Retina (tissue), 1 donor: ENCODE measurements at places on chromosomes 3 and 15.

DNA sequence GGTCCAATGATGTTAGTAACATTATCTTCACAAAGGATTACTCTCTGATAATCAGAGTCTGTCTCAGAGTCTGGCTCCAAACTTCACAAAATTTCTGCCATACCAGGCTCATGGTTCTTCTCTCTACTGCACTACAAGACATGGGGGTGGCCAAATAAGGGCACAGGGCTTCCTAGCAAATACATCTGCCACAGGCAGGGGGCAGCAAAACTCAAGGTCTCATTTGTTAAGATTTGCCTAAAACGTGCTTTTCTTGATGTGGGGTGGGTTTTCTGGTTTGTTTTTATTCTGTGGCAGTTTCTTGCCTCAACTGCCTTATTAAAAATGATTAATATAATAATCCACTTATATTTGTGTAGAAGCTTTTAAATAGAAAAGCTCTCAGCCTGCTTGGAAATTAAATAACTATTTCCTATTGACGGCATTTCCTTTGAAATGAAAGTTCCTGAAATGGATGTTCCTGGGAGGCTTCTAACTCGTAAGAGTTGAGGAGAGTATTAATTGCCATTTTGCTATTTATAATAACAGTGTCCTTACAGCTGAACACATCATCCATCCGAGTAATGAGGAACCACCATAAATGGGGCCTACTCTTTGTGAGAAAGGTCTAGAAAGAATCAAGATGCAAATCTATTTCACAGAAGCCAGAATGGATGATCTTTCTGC is 53.8 kb downstream of the SST start:
- no peak for DNase-seq

DNA sequence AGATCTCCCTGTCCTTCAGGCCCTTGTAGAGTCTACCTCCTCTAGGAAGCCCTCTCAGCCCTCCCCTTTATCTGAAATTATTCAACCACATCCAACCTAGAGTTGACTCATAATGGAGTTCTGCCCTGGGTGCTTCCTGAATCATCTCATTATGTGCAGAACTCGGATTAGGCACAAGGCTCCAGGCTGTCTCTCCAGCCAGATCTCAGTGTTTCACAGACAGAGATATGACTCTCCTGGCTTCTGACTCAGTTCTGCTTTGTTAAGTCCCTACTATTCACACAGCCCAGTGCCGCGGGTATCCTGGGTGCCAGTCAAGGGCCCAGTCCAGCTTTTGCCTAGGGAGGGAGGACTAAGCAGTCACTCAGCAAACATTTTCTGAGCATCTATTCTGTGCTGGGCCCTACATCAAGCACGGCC is 9.3 kb downstream of the STRA6 start:
- DNase-seq: no peak

- DNase-seq: no peak
Observed at GRCh38 chr3:31758322-31758965, 222.6 kb downstream of the OSBPL10 start.

- no peak for DNase-seq
Observed at GRCh38 chr15:37618353-37618752, 316.1 kb upstream of the TMCO5A start.

- no peak for DNase-seq
Observed at GRCh38 chr3:160069986-160070385, 81.4 kb downstream of the IL12A start.

DNA sequence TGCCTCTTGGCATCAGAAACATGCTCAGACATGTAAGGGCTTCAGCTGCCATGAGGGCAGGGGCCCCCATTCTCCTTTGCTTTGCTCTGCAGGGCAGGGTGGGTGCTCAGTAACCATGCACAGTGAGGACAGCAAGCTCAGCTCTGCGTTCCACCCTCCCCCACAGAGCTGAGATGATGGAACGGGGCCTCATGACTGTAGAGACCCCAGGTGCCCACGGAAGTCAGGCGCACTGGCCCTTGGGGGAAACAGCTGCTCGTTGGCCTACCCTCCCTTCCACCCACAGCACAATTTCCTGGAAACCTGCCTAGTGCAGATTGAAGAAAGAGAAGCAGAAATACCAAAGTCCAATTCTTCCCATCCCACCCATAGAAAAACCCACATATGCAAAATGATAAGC is 10.5 kb downstream of the CTXND1 start:
- DNase-seq: no peak

DNA sequence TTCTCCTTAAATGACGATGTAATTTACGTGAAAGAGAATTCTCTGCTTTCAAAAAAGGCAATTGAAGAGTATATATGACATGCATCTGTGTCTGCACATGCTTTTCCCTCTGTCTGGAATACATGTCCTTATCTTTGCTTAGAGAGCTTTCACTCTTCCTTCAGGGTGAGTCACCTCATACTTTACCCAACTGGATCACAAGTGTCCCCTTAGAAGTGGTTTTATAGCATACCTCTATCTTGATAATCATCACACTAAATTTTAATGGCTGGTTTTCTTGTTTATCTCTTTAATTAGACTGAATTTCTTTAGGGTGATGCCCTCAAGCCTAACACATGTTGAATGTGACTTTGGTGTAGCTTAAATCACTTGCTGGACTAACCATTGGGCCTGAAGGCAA is 178.9 kb downstream of the SV2B start:
- no peak for DNase-seq

GRCh38 chr3:45003406-45003805 is 22.7 kb upstream of the CLEC3B start:
- no peak for DNase-seq

DNA sequence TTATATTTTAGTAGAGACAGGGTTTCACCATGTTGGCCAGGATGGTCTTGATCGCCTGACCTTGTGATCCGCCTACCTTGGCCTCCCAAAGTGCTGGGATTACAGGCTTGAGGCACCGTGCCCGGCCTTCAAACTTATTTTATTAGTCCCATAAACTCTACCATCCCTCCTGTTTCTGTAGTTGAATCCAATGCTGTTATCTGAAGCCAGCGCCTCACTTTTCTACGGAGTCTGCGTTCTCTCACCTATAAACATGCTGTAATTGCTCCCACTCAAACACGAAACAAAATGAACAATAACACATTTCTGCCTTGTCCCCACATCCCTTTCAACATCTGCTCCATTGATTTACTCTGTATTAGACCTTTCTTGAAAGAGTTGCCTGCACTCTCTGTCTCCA is 222.3 kb upstream of the LRRFIP2 start:
- no peak for DNase-seq

DNA sequence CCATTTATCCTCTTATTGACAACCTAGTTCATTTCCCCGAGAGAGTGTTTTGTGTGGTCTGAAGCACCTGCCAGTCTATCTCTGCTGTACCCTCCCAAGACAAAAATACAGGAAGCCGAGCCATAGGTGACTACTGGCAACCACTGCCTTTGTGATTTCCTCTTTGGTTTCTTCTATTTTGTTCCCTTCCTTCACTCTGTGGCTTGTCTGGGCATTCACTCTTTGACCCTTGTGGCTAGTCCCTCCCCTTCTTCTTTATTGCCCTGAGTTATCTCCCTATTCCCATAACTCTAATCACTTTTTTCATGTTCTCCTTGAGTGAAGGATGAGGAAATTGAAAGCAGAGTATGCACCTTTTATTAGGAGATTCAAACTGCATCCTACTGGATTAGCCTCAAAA is at the start of gene ADGRG7:
TSS of gene ADGRG7 (plus strand) at position 297 of the 400 bp plus-strand sequence. CDS start 256 bp downstream, outside the sequence.
- DNase-seq: no peak

DNA sequence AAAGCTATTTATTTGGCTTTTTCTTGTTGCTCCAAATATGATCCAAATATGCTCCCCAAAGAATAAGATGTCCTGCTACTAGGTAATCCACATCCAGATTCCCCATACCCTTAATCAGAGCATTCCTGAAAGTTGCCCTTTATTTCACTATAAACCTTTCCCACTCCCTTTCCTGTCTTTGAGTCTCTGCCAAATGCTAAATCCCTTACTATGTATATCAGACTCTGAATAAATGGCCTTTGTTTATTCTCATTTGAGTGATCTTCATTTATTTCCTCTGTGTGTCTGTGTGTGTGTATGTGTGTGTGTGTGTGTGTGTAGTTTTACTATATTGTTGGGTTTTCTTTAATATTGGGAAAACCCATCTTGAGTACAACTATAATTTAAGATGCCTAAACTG is 7.0 kb upstream of the SPICE1 start:
- DNase-seq: no peak
